ENCODE measurements at places on chromosomes 3 and 15.

- no peak for DNase-seq
Observed at GRCh38 chr3:151923901-151924300, 50.5 kb downstream of the SUCNR1 start.

- no peak for DNase-seq
Observed at GRCh38 chr3:95352471-95352870, 1289.6 kb downstream of the NSUN3 start.

DNA sequence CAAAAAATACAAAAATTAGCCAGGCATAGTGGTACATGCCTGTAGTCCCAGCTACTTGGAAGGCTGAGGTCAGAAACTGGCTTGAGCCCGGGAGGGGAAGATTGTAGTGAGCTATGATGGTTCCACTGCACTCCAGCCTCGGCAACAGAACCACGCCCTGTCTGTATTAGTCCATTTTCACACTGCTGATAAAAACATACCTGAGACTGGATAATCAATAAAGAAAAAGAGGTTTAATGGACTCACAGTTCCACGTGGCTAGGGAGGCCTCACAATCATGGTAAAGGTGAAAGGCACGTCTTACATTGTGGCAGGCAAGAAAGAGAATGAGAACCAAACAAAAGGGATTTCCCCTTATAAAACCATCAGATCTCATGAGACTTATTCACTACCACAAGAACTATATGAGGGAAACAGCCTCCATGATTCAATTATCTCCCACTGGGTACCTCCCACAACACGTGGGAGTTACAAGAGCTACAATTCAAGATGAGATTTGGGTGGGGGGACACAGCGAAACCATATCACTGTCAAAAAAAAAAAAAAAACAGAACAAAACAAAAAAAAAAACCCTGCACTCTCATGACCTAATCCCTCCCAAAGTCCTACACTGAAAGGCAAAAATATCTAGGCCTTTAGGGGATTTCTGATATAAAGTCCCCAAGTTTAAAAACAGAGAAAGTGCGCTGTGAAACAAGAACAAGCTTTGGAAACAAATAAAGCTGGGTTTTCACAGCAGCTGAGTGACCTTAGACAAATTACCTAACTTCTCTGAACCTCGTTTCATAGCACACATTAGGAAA is 224.7 kb downstream of the IGSF11 start:
- no peak for DNase-seq

DNA sequence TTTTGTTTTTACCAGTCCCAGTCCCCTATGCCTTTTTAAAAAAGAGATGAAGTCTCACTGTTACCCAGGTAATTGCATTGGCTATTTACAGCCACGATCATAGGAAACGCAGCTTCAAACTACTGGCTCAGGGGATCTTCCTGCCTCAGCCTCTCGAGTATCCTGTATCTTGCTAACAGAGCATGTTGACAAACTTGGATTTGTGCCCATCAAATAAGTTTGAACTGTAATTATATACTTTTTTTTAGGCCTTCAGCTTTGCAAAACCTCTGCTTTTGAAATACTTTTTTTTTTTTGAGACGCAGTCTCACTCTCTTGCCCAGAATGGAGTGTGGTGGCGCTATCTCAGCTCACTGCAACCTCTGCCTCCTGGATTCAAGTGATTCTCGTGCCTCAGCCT is 3.0 kb upstream of the EDEM1 start:
- DNase-seq, result no peak

GRCh38 chr15:84741121-84741520 is 7.3 kb upstream of the ZNF592 start:
- no peak for DNase-seq

GRCh38 chr3:5195605-5196004 is 8.1 kb downstream of the EDEM1 start:
- DNase-seq, result no peak

DNA sequence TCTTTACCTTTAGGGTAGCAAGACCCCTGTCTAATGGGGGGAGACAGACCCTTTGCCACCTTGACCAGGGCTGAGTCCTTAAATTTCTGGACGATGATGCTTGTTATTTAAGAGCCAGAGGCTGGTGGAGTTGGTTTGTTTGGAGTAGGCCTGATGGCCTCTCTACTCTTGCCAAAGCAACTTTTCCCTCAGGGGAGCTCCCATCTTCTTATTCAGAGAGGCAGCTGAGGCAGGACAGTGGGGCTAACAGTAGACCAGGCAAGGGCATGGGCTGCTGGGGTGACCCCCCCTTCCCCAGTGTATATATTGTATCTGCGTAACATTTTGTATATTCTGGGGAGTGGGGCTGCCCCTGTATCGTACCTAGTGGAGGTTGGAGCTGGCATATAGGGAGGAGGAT is 10.3 kb downstream of the RPS17 start:
- DNase-seq, result no peak

DNA sequence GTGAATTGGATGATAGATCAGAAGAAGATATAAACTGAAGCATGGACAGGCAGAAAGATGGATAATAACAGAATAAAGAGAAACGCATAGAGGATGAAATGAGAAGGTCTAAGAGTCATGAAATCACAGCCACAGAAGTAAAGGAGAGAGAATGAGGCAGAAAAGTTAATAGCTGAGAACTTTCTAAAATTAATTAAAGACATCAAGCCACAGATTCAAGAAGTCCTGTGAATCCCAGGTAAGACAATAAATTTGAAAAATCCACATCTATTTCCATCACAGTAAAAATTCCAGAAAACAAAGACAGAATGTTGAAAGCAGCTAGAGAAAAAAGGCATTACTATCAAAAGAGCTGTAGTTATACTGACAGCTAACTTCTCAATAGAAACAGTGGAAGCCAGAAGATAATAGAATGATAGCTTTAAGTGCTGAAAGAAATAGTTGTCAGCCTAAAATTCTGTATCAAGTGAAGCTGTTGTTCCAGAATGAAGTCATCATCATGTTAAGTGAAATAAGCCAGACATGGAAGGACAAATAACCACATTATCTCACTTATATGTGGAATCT is 12.0 kb downstream of the ACVR2B start:
- DNase-seq, result no peak

DNA sequence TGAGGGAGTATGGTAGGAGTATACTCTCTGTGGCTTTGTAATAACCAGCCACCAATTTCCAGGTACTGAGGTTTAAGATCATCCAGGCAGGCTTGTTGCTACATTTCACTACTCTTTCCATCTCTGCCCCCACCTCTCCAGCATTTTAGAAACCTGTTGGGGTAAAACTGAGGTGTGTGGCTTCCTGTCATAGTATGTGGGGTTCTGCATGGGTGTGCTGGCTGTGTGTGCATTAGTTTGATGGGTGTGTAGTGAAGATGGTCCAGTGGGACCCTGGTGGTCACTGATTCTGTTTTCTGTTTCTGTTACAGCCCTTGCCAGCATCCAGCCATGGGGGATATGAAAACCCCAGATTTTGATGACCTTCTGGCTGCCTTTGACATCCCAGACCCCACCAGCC is 34.0 kb downstream of the ZNF592 start:
- DNase-seq, result no peak

DNA sequence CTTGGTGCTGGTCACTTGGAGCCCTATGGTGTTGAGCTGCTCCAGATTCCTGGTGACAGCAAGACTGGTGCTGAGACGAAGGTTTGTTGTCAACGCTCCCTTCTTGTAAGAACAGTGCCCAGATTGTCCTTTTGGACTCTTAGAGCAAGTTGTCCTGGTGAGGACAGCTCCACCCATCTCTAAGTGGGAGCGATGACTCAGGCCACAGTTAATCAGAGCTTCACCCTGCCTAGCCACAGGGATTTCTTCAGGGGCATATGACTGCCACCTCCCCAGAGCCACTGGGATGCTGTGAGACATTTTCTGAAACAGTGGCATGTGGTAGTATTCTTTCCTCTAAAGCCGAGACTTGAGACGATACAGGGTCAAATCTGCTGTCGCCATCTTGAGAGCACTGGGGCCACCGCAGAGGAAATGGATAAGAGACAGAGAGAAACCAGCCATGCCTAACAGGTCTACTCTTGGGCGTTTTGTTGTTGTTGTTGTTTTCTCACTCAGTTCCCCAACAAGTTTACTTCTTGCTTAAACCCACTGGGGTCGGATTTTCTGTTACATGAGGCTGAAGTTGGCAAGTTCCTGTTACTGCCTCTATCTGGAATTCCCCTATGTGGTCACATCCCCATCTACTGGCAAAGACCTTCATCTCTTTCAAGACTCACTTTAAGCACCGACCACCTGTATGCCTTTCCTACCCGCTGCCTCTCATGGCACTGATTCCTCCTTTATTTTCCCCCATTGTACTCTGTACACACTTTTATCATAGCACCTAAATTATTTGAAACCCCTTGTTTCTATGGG is 16.0 kb upstream of the PCOLCE2 start:
- no peak for DNase-seq

- no peak for DNase-seq
Observed at GRCh38 chr3:197540961-197541377, 14.8 kb downstream of the BDH1 start.

GRCh38 chr3:78023257-78023656 is 983.4 kb downstream of the ROBO2 start:
- no peak for DNase-seq

- DNase-seq, result no peak
Observed at GRCh38 chr3:158994386-158994785, 192.5 kb downstream of the MFSD1 start.

All from NCI-H1930 (cell line).